Right lung (tissue), 10 donors: ENCODE measurements at places on chromosomes 12 and 14. TPM values are rescaled to one million over a fixed set of nuclear protein-coding genes. Genes with fewer than 3 reads are reported as not detected.

DNAI7 gene
- polyA plus RNA-seq = 3.6 TPM

BMP4 gene
- 100 TPM for polyA plus RNA-seq

ANKRD52 gene
- 30.9 TPM for polyA plus RNA-seq

ARL1 gene
- 91.6 TPM for polyA plus RNA-seq

ALX1 gene
- not detected for polyA plus RNA-seq

A2M gene
- 2,374 TPM for polyA plus RNA-seq

NPAS3 gene
- 0.64 TPM for polyA plus RNA-seq

DNA sequence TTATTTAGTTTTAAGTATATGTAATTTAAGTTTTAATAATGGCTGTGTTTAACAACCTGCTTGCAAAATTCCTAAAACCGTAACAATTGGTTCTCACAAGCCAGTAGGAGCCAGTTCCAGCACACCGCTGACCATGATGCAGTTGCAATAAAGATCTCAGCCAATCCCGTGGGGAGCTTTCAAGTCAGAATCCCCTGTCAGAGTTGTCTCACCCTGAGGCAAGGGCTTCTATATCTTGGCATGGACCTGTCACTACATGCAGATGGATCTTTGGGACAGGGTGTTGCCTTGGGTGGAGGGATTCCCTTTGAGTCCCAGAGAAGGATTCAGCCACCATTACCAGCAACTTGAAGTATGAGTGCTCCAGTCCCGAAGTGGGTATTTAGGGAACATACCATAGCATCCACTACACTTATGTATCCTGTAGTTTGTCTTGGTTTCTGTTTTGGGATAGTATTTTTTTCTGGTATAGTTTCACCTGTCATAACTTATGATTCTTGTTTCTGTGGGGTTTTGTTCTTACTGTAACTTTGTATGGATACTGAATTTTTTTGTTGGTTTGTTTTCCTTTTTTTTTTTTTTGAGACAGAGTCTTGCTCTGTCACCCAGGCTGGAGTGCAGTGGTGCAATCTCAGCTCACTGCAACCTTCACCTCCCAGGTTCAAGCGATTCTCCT is 30.1 kb upstream of the LIMA1 start:
- no peak for DNase-seq

GRCh38 chr12:121533394-121534090 is 47.3 kb downstream of the KDM2B start:
- no peak for DNase-seq

- no peak for DNase-seq
Observed at GRCh38 chr14:64474041-64474440, 8.7 kb downstream of the AKAP5 start.
